Stomach (tissue), 19 donors: ENCODE measurements at places on chromosomes 6 and 20. TPM values are rescaled to one million over a fixed set of nuclear protein-coding genes. Genes with fewer than 3 reads are reported as not detected.
A peak's percentile ranks its signal among the peaks of the same experiment; 100 is the strongest.

ARMH2 gene
- not detected for total RNA-seq

HDGFL1 gene
- not detected for total RNA-seq

ZSCAN16 gene
- 5.3 TPM for total RNA-seq

KIAA0408 gene
- 89.3 TPM for total RNA-seq

BTNL2 gene
- not detected for total RNA-seq

MAK gene
- total RNA-seq: not detected

SNPH gene
- total RNA-seq: 1.8 TPM

COX4I2 gene
- total RNA-seq: 1.8 TPM

MEI4 gene
- not detected for total RNA-seq

DNA sequence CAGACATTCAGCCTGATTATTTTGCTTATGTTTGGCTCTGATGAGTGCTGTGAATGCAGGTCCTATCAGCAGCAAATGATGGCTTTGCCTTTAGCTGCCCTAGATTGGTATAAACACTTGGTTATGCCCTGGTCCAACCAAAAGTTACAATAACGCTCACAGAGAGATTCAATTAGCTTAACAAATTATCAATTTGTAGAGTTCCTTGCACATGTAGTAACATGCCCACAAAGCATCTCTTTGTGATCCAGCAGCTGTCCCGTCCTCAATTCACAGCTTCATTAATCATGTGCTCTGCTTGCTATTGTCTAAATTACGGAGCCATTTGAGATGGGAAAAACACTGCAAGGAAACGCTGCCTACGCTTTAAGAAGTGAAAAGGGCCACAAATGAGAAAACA is 457.9 kb downstream of the HDGFL1 start:
- DNase-seq: no peak

- no peak for DNase-seq
Observed at GRCh38 chr6:170292407-170293158, 1.7 kb upstream of the DLL1 start.

DNA sequence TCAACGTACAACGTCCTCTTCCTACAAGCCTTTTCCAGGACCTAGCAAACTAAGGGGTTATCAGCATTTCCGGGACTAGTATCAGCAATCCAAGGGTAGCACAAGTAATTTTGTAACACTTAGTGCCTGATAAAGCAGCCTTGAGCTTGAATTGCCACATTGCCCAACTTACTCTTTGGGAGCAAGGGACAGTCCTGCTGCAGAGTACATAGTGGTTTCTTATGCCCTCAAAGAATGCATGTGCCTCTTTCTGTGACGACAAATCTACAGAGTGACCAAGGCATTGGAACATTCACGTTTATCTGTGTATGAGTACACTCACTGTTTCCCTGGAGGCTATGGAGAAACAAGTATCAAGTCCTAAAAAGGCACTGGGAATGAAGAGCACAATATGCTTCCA is 3.2 kb upstream of the ID4 start:
- DNase-seq: peak; percentile 72

- no peak for DNase-seq
Observed at GRCh38 chr20:8438748-8439147, 306.7 kb downstream of the PLCB1 start.

- peak; percentile 67 for DNase-seq
Observed at GRCh38 chr6:150541576-150541975, 58.1 kb upstream of the PLEKHG1 start.

- DNase-seq: no peak
Observed at GRCh38 chr6:7546383-7546782, 4.9 kb downstream of the DSP start.

- no peak for DNase-seq
Observed at GRCh38 chr6:42697268-42697655, 25.1 kb downstream of the PRPH2 start.

DNA sequence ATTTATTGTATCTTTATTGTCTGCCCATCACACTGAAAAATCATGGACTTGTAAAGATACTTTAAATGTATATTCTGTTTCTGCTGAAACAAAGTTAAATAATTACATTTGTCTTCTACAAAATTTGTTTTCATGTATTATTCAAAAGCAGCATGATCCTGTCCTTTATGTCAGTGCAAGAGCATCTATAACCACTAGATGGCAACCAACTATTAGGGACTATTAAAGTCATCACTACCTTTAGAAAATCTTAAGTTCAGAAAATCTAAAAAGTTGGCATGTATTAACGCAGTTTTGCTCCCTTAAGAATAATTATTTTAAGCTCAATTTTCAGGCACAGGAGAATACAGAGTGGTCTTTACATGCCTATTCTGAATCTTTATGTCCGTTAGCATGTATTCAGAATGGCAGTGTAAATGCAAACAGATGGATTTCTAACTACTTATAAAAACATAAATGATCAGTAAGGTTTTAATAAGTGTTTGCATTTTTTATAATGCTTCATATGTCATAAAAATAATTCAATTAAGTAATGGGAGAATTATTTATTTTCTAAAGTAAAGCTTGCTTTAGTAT is 17.8 kb downstream of the TMEM30A start:
- DNase-seq: peak; percentile 68

DNA sequence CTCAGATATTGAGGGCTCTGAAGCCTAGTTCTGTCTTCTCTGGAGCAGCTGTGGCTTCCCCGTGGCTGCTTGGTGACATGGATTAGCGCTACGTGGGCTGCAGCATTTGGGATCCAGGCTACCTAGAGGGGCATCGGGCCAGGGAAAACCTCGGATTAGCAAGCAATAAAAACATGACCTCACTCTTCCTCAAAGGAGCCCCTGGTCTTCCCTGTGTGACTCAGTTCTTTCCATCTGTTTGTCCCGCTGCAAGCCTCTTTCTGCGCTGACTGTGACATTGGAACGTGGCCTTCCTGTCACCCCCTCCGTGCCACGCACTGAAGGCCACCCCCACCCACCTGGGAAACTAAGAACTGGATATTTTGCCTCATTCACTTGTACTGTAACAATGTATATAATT is 3.6 kb downstream of the MRGBP start:
- DNase-seq: no peak

DNA sequence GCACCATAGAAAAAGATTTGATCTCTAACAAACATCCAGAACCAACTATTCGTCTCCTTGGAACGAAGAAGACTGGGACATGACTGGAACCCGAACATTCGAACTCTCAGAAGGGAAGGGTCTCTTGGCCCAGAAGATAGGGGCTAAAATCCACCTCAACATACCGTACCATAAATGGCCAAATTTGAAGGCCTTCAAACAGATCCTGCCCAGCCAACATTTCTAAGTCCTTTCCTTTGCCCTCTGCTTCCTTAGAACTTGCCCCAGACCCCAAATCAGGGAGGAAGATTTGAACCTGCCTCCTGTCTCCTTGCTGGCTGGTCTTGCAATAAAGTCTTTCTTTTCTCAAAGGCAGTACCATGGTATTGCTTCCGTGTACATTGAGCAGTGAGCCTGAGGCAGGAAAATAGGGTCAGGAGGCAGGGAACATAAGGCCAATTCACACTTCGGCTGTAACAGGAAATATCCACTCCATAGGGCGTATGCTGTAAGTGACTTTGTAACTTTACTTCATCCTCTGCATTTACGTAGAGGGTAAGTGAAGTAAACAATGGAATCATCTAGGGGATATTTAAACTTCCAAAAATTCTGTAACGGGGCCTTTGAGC is 1.8 kb upstream of the PXDC1 start:
- DNase-seq: no peak

GRCh38 chr6:90025523-90026061 is 131.3 kb downstream of the GJA10 start:
- peak; percentile 53 for DNase-seq

DNA sequence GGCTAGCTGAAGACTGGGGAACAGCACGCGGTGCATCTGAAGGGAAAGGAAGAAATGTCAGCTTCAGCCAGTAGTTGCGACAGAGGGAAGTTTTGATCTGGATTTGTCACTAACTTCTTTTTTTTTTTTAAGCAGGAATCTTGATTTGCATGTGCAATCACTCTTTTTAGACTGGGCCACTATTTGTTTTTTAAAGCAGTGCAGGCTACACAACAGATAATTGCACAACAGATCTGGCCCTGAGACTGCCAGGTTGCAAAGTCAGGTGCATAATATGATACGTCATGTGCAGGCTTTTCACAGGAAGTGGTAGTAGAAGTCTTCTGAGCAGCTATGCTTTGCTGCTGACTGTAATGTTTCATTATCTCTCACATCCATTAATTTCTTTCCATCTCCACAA is 13.5 kb downstream of the PFDN4 start:
- DNase-seq: no peak

DNA sequence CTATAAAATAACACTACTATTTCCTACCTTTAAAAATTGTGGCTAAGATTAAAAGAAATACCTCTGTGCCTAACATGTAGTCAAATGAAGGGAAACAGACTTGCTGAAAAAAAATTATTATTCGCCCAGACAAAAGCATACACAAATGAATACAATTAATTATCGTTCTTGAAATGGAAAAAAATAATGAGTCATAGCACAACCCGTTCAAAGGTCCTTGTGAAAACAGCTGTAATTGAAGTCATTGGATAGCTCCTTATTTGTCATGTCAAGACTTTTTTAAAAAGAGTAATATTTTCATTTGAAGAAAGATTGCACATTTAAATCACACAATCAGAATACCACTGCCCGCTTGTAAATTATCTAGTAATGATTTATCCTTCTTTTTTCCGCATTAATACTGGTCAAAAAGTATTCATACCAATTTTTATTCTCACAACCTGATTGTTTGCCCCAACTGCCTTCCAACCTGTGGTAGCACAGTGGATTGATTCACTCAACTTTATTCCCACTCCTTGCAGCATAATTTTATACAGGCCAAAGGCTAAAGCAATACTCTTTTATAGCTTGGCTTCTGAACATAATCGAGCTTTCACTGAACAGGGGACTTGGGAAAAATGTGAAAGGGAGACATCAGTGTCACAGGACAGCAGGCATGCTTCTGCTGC is 655.2 kb upstream of the MAP3K7 start:
- DNase-seq: no peak

- no peak for DNase-seq
Observed at GRCh38 chr20:47944682-47945081, 159.4 kb upstream of the SULF2 start.

GRCh38 chr20:62401331-62401779 is 5.7 kb downstream of the CABLES2 start:
- DNase-seq: no peak
